ENCODE measurements at places on chromosomes 5 and 9.
A peak's percentile ranks its signal among the peaks of the same experiment; 100 is the strongest.

DNA sequence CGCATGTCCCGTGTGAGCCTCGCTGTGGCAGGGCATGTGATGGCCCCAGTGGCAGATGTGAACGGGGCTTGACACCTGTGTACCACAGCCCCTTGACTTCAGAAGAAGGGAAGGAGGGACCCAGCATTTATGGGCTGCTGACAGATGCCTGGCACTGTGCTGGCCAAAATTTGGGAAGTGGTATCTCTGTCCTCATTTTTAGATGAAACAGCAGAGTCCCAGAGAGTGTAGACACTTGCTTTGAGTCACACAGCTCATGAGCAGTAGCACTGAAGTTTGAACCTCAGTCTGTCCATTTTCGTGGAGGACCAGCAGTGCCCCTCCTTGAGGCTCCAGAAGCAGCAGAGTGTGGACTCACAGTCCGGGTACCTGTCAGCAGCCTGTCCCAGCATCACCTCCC is 16.5 kb downstream of the NEK6 start:
- peak; percentile 44 for DNase-seq

- no peak for DNase-seq
These were observed 378.0 kb downstream of the YTHDC2 start for GRCh38 chr5:113891491-113891890.

GRCh38 chr9:91658513-91659105 is 235.0 kb upstream of the NFIL3 start:
- DNase-seq, result no peak

DNA sequence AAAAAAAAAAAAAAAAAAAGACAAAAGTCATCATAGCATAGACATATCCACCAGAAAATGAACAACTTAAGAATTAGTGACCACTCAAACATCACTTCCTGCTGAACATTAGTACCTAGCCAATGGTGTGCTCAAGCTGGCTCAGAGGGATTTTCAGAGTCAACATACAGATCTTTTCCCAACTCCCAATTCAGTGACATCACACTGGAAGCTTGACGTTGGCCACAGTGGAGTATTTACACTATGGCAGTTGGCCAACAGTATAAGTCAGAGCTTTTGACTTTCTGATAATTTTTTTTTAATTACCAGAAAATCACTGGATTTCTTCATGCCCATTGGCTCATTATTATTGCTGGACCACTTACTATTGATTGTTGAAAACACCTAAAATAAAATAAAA is 383.5 kb downstream of the ARHGEF28 start:
- no peak for DNase-seq

- no peak for DNase-seq
These were observed 12.1 kb upstream of the P4HA2 start for GRCh38 chr5:132239776-132240175.

- DNase-seq, result no peak
These were observed 1.7 kb downstream of the DENND4C start for GRCh38 chr9:19231904-19232822.

GRCh38 chr5:4873652-4874051 is 266.5 kb upstream of the ADAMTS16 start:
- DNase-seq, result no peak

- no peak for DNase-seq
These were observed 12.1 kb downstream of the TMEM245 start for GRCh38 chr9:109107402-109108240.

- DNase-seq, result peak; percentile 70
These were observed 171.2 kb upstream of the MPDZ start for GRCh38 chr9:13450723-13451122.
